ENCODE measurements at places on chromosomes 3 and 15.
A peak's percentile ranks its signal among the peaks of the same experiment; 100 is the strongest.

GRCh38 chr3:71488882-71489281 is 94.6 kb downstream of the FOXP1 start:
- no peak for DNase-seq

DNA sequence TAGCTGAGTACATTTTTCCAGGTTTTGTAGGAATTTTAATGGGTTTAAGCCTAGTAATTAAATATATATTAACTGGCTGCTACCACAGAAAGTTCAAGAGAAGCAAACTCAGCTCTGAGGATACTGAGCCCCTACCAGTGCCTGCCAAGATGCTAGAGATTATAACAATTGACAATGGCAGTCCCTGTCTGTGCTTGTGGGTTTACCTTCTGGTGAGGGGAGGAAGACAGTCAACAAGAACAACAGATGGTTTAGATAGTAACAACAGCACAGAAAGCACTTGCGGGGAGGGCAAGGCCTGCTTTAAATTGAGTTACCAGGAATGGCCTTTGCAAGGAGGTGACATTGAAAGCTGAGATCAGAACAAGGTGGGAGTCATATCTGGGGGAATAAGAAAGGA is 56.6 kb upstream of the ARHGEF3 start:
- DNase-seq = no peak

DNA sequence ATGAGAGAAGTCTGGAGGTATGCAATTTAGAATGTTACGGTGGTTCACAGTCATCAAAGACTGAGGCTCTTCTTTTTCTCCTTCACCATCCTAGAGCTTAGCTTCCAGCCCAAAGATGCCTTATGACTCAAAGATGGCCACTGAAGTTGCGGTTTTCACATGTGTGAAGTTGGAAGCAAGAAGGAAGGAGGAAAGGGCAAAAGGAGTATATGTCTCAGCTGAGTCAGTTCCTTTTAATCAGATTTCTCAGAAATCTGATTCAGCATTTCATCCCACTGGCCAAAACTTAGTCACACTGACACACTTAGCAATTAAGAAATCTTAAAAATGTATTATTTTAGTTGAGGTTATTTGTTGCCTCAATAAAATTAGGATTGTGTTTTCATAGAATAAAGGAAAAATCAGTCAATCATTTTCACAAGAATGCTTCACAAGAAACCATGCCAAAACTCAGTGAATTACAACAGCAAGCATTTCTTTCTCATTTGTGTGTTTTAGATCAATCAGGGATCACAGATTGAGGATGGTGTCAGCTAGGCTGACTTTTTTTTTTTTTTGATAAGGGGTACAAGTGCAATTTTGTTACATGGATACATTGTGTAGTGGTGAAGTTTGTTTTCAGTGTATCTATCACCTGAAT is 211.1 kb upstream of the GADL1 start:
- DNase-seq = no peak

- DNase-seq = no peak
Measured at GRCh38 chr3:135081856-135082434, 286.9 kb downstream of the EPHB1 start.

DNA sequence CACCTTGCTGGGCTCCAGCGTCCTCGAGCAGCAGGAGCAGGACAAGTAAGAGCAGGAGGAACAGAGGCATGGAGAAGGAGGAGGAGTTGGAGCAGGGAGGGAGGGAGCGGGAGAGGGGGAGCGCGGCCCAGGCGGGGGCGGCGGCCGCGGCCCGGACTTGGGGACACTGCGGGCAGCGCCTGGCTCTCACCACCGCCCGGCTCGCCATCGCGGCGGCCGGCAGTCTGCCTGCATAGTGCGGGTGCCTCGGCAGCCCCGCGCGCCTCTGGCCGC is 440 bp downstream of the DCBLD2 start:
- peak; percentile 58 for DNase-seq

- peak; percentile 6 for DNase-seq
Measured at GRCh38 chr3:112605285-112605684, 35.7 kb downstream of the CCDC80 start.

DNA sequence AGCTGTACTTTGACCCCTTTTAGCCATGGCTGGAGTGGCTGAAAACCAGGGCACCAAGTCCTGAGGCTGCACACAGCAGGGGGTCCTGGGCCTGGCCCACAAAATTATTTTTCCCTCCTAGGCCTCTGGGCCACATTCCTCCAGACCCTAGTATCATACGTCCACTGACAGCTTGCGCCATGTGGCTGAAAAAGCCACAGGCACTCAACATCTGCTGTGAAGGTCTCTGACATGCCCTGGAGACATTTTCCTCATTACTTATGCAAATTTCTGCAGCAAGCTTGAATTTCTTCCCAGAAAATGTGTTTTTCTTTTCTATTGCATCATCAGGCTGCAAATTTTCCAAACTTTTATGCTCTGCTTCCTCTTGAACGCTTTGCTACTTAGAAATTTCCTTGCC is 239.0 kb downstream of the SQOR start:
- DNase-seq = no peak

DNA sequence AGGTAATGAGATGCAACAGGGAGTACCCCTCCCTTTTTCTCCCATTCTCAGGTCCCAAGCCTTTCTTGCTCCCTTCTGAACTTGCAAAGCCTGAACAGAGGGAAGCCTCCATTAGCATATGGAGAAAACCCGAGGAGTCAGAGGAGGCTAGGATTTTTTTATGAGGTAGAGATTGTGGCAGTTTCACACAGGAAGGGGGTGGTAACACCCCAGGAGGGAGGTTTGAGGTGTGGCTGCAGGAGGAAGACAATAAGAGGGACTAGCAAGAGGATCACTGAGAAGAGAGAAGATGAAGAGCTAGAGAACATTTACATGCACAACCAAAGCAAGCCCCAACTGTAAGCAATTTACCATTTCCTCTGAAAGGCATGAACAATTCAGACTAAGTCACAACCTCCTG is 322.7 kb downstream of the SV2B start:
- no peak for DNase-seq

GRCh38 chr3:178761461-178761860 is 225.2 kb downstream of the KCNMB2 start:
- DNase-seq = no peak

DNA sequence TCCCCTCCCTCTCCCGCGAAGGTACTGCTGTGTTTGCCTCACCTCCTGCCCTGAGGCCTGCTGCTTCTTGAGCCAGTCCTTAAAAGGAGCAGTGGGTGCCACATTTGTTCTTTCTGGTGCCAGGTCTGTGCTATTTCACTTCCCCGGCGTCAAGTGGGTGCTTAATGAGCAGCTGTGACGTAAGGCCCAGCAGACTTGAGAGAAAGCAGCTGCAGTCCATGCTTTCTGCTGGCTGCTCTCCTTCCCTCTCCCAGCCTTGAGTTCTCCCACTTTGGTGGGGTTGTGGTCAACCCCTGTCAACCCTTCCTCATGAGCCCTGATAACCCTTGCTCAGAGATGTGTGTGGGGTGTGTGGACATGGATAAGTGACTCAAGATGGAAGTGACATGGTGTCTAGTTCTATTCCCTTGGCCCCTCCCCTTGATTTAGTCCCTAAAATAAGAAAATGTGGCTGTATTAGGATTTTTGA is 6.9 kb downstream of the INAFM2 start:
- peak; percentile 40 for DNase-seq

Data from hypothalamus (tissue), 51 donors.